ENCODE measurements at places on chromosomes 3 and 15. TPM values are rescaled to one million over a fixed set of nuclear protein-coding genes. Genes with fewer than 3 reads are reported as not detected.

DNA sequence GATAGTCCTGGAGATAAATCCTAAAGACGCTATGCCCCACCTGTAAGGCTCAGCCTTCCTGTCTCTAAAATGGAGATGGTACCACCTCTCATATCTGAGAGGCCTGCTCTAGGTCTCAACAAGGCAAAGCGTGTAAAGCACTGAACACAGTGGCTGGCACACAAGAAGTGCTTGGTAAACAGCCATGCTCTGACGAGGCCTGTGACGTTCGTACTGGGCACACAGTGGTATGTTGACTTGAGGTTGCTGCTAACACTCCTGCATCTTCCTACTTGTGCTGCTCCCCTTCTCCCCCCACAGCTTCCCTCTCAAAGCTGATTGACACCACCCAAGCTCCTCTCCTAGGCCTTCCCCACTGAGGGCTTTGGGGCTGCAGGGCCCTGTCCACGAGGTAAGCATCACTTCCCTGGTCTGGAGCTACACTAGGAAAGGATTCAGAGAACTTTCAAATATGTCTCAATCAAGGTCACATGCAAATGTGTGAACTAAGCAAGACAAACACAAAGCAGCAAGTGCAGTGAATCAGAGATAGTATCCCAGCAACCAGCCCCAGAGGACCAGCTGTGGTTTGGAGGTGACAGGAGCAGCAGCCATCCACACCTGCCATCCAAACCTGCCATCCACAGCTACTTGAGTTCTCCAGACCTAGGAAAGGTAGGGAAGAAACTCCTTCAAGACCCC is 177.5 kb downstream of the STT3B start:
- no peaks in the 10 kb centered on the region for H3K27me3 ChIP-seq
- H3K4me1 ChIP-seq = peaks cover 22% of the 10 kb centered on the region
- peaks cover 22% of the 10 kb centered on the region for H3K36me3 ChIP-seq

- no peak for DNase-seq
- H3K4me1 ChIP-seq = no peaks in the 10 kb centered on the region
- peaks cover 4% of the 10 kb centered on the region for H3K36me3 ChIP-seq
These were observed 1.4 kb upstream of the MAGEL2 start for GRCh38 chr15:23648920-23649515.

DNA sequence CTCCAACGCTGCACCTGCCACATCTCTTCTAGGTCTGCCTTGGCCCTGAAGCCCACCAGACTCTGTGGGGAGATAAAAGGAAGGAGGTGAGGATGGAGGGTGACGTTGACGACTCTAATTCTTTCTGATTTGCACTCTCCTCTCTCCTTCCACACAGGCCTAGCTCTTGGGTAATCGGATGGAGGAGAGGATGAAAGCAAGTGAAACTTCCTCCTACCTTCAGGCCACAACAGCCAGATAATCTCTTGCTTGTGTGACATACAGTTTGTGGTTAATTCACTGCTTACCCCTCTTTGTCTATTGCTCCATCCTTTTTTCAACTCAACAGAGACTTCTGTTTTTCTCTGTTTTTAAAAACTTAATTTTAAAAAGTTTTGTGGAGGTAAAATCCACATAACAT is 208.1 kb downstream of the SV2B start:
- no peak overlapping the region for H3K4me3 ChIP-seq
- no peak for DNase-seq
- no peaks in the 10 kb centered on the region for H3K36me3 ChIP-seq

DNA sequence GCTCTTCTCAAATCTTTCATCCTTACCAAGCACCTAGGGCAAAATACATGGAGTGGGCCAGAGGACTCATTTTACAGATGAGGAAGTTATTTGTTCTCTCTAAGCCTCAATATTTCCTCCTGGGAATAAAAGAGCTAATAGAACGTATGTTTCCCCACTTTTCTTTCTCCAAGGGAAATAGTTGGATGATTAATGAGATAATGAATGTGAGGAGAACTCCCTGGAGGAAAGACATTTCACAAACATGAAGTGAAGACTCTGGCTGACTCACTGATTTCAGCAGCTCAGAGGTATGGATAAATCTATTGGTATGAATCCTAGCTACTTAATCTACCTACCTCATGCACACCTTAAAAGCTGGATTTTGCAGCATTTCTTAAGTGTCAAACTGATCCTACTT is 98.4 kb downstream of the ECT2 start:
- DNase-seq = peak; percentile 48
- peaks cover 14% of the 10 kb centered on the region for H3K27me3 ChIP-seq
- H3K27ac ChIP-seq = no peak overlapping the region
- H3K4me3 ChIP-seq = no peak overlapping the region
- no peaks in the 10 kb centered on the region for H3K36me3 ChIP-seq

DNA sequence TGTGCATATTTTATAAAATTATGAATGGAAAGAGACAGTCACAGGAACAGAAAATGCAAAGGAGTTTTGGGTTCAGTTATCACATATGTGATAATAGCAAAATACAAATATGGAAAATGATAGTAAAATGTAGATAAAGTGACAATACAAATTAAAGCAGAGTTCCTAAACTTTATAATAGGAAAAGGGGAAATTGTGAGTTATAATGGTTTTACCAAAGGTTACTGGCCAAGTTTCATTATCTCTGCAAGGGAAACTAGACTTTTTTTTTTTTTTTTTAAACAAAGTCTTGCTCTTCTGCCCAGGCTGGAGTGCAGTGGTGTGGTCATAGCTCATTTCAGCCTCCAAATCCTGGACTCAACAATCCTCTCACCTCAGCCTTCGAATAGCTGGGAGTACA is 228.7 kb upstream of the CGNL1 start:
- no peak overlapping the region for H3K4me3 ChIP-seq
- H3K27ac ChIP-seq = no peak overlapping the region
- no peaks in the 10 kb centered on the region for H3K36me3 ChIP-seq
- H3K27me3 ChIP-seq = no peaks in the 10 kb centered on the region
- peaks cover 27% of the 10 kb centered on the region for H3K4me1 ChIP-seq
- DNase-seq = no peak

- H3K27me3 ChIP-seq = no peaks in the 10 kb centered on the region
- DNase-seq = peak; percentile 57
- H3K4me3 ChIP-seq = no peak overlapping the region
These were observed 230.9 kb downstream of the NSUN3 start for GRCh38 chr3:94293793-94294195.

- H3K4me1 ChIP-seq = no peaks in the 10 kb centered on the region
- no peak overlapping the region for H3K4me3 ChIP-seq
- peaks cover 12% of the 10 kb centered on the region for H3K36me3 ChIP-seq
- no peak for DNase-seq
- H3K27me3 ChIP-seq = no peaks in the 10 kb centered on the region
These were observed 21.6 kb downstream of the MESD start for GRCh38 chr15:80967991-80968510.

DNA sequence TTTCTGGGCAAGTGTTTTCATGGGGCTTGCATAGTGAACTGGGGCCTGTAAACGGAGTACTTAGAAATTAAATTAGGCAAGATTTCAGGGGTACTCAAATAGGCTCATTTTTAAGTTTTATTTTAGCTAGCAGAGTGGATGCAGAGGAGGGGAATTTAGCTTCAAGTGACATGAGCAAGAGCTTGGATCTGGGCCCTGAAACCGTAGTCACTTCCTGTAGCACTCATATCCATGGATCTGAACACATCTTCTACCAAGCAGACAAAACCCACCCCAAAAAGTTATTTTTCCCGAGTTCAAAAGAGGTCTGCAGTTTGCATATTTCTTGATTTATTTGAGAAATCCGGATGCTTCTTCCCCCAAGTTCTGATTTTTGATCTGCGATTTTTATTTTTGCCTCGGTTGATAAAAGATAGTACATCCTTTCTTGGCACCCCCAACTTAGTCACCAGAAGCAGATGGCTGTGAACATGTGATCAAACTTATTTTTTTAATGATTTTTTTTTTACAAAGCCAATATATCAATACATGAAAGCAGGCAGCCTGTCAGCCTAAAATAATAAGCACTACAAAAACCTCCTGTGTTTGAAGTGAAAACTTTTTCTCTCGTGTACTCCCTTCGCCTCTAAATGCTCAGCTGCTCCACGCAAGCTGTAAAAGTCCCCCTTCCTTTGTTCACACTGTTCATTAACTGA is 36.6 kb upstream of the STT3B start:
- H3K36me3 ChIP-seq = no peaks in the 10 kb centered on the region
- H3K27ac ChIP-seq = no peak overlapping the region
- H3K4me1 ChIP-seq = no peaks in the 10 kb centered on the region
- H3K4me3 ChIP-seq = no peak overlapping the region
- peaks cover 10% of the 10 kb centered on the region for H3K27me3 ChIP-seq

DNA sequence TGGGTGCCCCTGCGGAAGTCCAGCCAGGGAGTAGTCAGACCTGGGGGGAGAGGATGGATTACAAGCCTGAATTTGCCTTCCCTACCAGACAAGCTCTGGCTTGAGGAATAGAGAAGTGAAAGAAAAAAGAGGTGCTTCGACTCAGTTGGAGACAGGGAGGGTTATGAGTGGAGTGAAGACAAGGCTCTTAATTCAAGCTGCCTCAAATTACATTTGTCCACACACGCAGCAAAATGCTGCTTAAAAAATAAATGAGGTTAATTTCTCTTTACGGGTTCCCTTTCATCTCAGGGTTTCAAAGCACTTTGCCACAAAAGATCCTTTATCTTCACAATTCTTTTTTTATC is 49.0 kb upstream of the SLC4A7 start:
- peak overlapping the region; percentile 98 for H3K27ac ChIP-seq
- no peaks in the 10 kb centered on the region for H3K27me3 ChIP-seq
- H3K4me1 ChIP-seq = peaks cover 34% of the 10 kb centered on the region

GRCh38 chr3:182000447-182000846 is 288.7 kb downstream of the SOX2 start:
- no peaks in the 10 kb centered on the region for H3K36me3 ChIP-seq
- DNase-seq = no peak
- no peaks in the 10 kb centered on the region for H3K27me3 ChIP-seq
- no peaks in the 10 kb centered on the region for H3K4me1 ChIP-seq
- no peak overlapping the region for H3K27ac ChIP-seq

GRCh38 chr15:51708013-51708412 is 26.7 kb downstream of the SCG3 start:
- H3K4me3 ChIP-seq = no peak overlapping the region
- H3K4me1 ChIP-seq = no peaks in the 10 kb centered on the region
- no peak overlapping the region for H3K27ac ChIP-seq
- no peak for DNase-seq
- H3K27me3 ChIP-seq = no peaks in the 10 kb centered on the region

- peaks cover 2% of the 10 kb centered on the region for H3K4me1 ChIP-seq
- H3K4me3 ChIP-seq = no peak overlapping the region
- DNase-seq = no peak
These were observed 200.3 kb downstream of the SLCO3A1 start for GRCh38 chr15:92053753-92054316.

- no peak overlapping the region for H3K27ac ChIP-seq
- DNase-seq = no peak
- H3K27me3 ChIP-seq = no peaks in the 10 kb centered on the region
- H3K36me3 ChIP-seq = no peaks in the 10 kb centered on the region
- H3K4me3 ChIP-seq = no peak overlapping the region
These were observed 273.9 kb downstream of the ADAMTSL3 start for GRCh38 chr15:83927704-83928391.

- H3K4me1 ChIP-seq = no peaks in the 10 kb centered on the region
- no peak overlapping the region for H3K27ac ChIP-seq
- no peak for DNase-seq
- no peak overlapping the region for H3K4me3 ChIP-seq
- H3K36me3 ChIP-seq = no peaks in the 10 kb centered on the region
- H3K27me3 ChIP-seq = peaks cover 14% of the 10 kb centered on the region
These were observed 33.0 kb downstream of the ALDH1L1 start for GRCh38 chr3:126147147-126147931.

GRCh38 chr3:126132751-126133511 is 47.5 kb downstream of the ALDH1L1 start:
- peaks cover 14% of the 10 kb centered on the region for H3K27me3 ChIP-seq
- no peak overlapping the region for H3K4me3 ChIP-seq
- H3K36me3 ChIP-seq = no peaks in the 10 kb centered on the region
- H3K4me1 ChIP-seq = peaks cover 11% of the 10 kb centered on the region
- H3K27ac ChIP-seq = no peak overlapping the region

- no peaks in the 10 kb centered on the region for H3K36me3 ChIP-seq
- H3K27ac ChIP-seq = no peak overlapping the region
- no peak overlapping the region for H3K4me3 ChIP-seq
- peaks cover 6% of the 10 kb centered on the region for H3K4me1 ChIP-seq
- no peaks in the 10 kb centered on the region for H3K27me3 ChIP-seq
- DNase-seq = peak; percentile 8
These were observed 881.8 kb upstream of the NR2F2 start for GRCh38 chr15:95448531-95449229.

- no peak overlapping the region for H3K4me3 ChIP-seq
- peaks cover 3% of the 10 kb centered on the region for H3K4me1 ChIP-seq
- peaks cover 3% of the 10 kb centered on the region for H3K36me3 ChIP-seq
- no peak for DNase-seq
These were observed 76.7 kb downstream of the SEC22A start for GRCh38 chr3:123278446-123278845.

Gene AMIGO3
- 0.79 TPM for total RNA-seq

Gene BBX
- total RNA-seq = 73.2 TPM

Gene LRRC31
- total RNA-seq = not detected

Gene HGD
- total RNA-seq = 0.44 TPM

Gene CLDN1
- 197 TPM for total RNA-seq

Gene NDN
- not detected for total RNA-seq

Gene MOBP
- total RNA-seq = 0.21 TPM

Gene GREM1
- total RNA-seq = not detected

Gene NR2E3
- total RNA-seq = 0.56 TPM

All from MCF 10A (cell line).